ENCODE measurements at places on chromosomes 11 and 22.

GRCh38 chr11:59223611-59224010, 10.9 kb upstream of the MPEG1 start:
- no peak for DNase-seq

- no peak for DNase-seq
Measured at GRCh38 chr22:19916941-19917340, 24.6 kb upstream of the COMT start.

- DNase-seq, result no peak
Measured at GRCh38 chr11:34988294-34989255, 72.2 kb downstream of the PDHX start.

DNA sequence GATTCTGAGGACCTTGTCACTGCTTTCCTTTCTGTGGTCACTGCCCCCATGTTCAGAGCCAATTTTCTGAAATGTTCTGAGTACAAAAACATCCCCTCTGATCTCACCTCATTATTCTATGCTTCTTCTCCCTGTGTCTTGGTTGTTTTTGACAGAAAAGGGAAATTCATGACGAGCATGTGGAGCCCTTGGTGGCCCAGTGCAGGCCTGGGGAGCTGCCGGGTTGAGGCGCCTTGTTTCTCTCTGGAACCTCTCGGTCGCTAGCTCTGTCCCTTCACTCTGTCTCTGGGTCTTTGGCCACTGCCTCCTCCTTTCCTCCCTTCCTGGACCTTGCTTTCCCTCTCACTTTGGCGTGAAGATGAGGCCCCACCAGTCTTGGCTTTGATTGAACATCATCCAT, 63.0 kb upstream of the THY1 start:
- no peak for DNase-seq

DNA sequence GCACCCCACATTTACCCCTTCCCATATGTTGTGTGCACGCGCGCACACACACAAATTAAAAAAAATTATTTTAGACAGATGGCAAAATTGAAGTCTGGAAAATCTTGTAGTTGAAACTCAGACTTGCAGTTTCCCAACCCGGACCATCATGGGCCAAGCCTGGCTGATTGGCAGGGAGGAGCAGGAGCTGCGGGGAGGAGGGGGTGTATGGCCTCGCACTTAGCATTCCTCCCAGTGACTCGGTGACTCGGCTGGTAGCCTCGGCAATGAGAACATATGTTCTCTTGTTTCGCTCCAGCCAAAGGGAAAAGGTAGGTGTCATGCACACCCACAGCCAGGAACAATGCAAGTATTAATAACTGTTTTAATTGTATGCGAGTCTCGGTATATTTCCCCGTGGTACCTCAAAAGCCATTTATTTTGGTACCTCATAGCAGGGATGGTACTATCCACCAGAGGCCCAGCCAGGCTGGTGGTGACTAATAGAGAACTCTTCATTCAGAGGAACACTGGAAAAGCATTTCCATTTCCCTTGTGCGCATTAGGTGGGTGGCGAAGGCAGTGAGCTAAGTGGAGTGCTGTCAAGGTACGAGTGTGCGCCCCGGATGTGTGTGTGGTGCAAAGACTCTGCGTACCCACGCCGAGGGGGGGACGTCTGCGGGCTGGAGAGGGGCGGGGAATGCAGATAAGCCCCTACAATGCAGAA, 92.5 kb downstream of the DSCAML1 start:
- no peak for DNase-seq

- no peak for DNase-seq
Measured at GRCh38 chr11:104000798-104001197, 35.6 kb upstream of the DDI1 start.
